ENCODE measurements at places on chromosomes 3 and 15.
A peak's percentile ranks its signal among the peaks of the same experiment; 100 is the strongest.

DNA sequence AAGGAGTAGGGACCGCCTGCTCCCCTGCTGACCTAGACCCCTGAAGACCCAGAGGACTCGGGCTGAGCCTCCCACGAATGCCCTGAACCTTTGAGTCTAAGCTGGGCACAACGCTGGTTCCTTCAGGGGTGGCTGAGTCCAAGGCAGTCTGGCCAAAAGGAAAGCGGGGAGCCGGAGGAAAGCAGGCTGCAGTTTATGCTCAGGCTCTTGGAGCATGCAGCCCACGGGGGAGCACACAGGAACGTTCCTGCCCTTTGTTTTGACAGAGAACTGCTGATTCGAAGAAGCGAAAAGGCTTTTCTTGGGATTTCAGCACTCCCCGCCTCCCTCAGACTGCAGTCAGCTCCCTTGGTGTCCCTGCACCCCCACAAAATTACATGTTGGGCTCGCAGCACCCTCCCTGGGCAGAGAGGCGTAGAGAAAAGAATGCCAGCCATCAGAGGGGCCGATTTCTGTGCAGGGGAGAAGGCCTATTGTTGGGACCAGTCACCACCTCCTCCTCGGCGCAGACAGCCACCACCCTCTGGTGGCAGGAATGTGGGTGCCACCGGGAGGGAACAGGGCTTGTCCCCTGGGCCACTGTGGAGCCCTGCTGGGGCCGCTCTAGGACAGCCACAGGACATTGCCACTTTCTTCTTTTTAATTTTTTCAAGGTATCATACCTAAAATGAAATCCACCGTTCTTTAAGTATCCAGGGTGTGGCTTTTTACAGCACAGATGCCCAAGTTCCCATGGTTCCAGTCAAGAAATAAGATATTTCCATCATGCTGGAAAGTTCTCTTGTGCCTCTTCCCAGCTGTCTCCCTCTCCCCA lies 72.2 kb downstream of the SMAD6 start:
- DNase-seq = no peak

- DNase-seq = peak; percentile 32
Observed at GRCh38 chr3:142890592-142890991, 1.7 kb upstream of the PCOLCE2 start.

DNA sequence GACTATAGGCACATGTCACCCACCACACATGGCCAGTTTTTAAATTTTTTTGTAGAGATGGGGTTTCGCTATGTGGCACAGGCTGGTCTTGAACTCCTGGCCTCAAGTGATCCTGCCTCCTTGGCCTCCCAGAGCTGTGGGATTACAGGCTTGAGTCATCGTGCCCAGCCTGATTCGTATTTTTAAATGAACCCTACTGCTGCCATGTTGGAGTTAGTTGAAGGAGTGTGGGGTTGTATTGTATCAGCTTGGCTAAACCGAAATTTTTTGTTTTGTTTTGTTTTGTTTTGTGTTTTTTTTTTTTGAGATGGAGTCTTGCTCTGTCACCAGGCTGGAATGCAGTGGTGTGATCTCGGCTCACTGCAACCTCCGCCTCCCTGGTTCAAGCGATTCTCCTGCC lies 11.8 kb upstream of the ZNF770 start:
- DNase-seq = no peak

- DNase-seq = no peak
Observed at GRCh38 chr3:38549082-38549481, 52.9 kb downstream of the EXOG start.

DNA sequence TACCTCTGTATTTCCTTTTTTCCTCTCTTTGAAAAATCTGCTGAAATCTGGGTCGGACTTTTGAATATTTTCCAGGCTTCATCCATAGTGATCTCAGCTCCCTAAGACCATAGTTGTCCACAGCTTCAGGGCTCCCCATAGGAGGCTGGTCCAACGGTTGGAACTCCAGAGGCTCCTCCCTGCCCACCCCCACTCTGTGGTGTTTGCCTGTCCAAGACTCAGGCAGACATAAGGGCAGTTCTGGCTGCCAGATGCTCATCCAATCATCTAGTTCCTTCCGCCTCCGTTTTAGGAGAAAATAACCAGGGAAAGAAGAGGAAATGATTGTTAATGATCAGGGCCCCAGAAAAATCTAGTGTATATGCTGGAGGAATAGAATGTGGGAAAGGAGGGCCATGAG lies 27.9 kb upstream of the PRTG start:
- no peak for DNase-seq

DNA sequence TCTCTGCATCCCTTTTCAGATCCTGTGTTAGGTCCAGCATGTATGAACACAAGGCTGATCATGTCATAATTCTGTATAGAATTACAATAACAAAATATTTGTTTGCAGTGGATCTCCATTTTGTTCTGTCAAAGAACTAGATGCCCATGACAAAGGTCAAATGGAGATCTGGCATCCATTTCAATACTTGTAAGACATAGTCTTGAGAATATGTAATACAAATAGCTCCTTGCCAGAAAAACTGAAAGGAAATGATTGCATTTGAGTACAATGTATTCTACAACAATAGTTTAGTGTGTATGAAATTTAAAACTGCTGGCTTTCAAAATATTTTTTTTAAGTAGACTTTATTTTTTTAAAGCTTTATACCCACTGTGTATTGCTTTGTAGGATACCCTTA lies 101.1 kb downstream of the CMSS1 start:
- DNase-seq = no peak

DNA sequence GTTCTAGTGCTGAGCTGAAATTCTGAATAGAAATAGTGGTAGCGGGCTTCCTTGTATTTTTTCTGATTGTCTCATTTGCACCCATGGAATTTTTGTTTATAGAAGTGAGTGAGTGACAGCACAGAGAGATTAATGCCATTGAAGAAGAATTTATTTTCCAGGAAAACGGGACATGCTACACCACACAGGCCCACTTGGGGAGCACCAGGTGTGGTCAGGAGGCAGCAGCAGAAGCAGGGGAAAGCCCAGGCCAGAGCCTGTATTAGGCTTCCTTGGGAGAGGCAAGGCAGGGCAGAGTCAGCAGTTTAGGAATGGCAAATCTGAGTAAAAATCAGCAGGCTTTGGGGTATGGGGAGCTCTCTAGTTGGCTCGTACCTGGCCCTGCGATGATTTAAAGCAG lies 88.4 kb upstream of the ATP11B start:
- no peak for DNase-seq

- no peak for DNase-seq
Observed at GRCh38 chr3:71201939-71202338, 381.6 kb downstream of the FOXP1 start.

DNA sequence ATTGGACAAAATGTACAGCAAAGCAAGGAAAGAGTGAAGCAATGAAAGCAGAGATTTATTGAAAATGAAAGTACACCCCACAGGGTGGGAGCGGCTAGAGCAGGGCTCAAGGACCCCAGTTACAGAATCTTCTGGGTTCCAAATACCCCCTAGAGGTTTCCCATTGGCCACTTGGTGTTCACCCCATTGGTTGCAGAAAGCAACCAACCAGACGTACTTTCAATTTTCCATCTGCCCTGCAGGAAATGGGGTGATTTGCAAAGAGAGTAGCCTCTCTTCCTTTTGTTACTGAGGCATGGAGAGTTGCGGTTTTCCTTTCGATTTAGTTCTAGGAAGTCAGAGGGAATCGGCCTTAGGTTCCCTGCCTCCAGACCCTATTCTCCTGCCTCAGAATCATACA lies 2.4 kb downstream of the PML start:
- DNase-seq = no peak

DNA sequence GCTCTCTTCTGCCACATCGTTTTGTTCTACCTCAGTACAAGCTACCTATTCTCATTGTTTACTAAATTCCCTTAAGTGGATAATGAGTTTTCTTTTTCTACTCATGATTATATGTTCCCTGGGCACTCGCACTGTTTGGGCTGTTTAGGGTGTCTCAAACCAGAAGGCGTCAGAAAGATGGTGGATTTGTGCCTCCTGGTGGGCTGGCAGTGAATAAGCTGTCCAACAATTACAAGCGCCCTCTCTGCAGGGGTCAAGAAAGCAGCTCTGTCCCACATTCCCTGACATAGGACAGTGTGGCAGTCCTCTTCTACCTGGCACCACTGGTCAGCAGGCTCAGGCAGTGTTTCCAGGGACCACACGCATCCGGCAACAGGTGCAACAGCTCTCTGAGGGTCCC lies 173.4 kb upstream of the PPP2R3A start:
- no peak for DNase-seq

DNA sequence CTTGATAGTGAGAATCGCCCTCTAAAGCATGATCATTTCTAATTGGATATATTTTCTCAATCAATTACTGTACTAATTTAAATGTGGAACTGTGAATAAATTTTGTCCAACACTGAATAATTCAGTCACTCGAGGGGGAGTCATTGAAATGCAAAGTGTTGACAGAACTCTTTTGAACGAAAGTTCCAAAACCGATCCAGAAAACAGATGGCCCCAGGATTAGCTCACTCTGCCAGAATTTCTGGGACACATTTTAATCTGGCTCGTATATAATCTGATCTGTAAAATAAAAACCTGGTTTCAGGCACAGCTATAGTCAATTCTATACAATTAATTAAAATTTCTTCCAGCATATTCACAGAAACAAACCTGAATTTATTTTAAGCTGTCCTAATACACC lies 580.4 kb downstream of the ROBO1 start:
- DNase-seq = no peak

GRCh38 chr3:117495620-117496019 lies 786.0 kb downstream of the TUSC7 start:
- no peak for DNase-seq

DNA sequence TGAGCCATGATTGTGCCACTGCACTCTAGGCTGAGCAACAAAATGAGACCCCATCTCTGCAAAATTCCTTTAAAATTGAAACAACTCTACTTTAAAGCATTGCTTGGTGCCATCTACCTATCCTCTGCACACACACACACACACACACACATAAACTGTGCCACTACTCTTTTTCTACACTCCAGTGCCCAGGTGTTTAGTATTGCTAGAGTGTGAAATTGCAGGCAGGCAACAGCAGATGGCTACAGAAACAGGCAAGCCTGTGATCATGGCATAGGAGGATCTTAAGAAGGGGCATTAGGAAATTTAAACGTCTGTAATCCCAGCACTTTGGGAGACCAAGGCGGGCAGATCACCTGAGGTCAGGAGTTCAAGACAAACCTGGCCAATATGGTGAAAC lies 39.0 kb downstream of the SIDT1 start:
- no peak for DNase-seq

GRCh38 chr3:9786209-9786739 lies 6.0 kb downstream of the TADA3 start:
- DNase-seq = no peak

- DNase-seq = no peak
Observed at GRCh38 chr15:36658898-36659639, 79.6 kb downstream of the CDIN1 start.

GRCh38 chr3:186990878-186991308 lies 60.6 kb downstream of the ST6GAL1 start:
- DNase-seq = no peak
